ENCODE measurements at places on chromosomes 3 and 15.

DNA sequence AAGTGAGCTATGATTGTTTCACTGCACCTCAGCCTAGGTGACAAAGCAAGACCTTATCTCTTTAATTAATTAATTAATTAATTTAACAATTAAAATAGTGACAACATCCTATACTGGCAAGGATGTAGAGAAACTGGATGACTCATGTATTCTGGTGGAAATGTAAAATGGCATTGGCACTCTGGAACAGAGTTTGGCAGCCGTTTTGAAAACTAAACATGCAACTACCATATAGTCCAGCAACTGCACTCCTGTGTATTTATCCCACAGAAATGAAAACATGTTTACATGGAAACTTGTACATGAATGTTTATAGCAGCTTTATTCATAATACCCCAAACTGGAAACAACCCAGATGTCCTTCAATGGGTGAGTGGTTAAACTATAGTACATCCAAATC, 56.6 kb downstream of the ANP32A start:
- ATAC-seq = no peak

- no peak for ATAC-seq
Measured at GRCh38 chr3:13709706-13710105, 160.8 kb downstream of the FBLN2 start.

DNA sequence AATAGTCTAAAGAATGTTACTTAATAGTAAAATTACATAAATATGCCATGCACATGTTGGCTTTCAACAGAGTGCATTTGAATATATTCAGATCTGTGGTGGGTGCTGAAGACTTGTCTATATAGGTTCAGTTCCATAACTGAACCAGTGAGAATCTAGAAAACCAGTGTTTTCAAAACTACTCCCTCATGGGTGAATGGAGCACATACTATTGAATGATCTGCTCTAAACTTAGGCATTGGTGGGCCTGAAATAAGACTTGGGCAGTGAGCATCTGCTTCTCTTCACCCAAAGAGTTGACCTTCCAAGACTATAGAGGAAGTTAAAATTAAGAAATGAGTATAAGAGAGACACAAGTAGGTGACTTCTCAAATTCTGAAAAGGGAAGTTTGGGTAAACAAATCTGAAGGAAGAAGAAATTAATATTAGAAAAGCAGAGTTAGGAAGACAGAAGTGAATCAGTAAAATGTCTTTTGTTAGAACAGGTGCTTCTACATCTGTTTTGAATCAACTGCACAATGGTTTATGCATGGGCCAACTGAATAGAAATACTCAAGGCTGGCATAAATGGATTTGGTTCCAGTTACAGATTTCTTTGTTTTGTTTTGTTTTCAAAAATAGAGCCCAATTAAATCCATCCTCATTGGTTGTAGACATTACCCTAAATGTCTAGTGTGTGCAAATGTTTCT, 19.3 kb downstream of the ALCAM start:
- no peak for ATAC-seq

DNA sequence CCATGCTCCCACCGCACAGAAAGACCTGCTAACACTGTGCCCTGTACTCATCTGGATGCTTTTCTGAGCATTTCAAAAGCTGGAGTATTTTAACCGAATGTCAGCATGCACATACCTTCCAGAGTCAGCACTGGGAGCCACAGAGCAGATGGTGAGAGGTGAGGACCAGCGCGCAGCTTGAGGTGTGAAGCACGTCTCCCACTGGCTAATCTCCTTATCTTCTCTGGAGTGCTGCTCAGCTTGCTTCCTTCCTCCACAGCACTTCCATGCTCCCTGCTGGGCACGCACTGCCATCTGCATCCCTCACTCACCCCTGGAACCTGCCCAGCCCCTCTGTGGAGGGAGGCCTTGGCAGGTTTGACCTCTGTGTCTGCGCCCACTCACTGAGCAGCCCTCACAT, at the start of gene GNB5:
Gene GNB5, minus strand, starts transcription at position 186 of the 400 bp plus-strand sequence. CDS start 6,716 bp downstream, outside the sequence.
- ATAC-seq = no peak

DNA sequence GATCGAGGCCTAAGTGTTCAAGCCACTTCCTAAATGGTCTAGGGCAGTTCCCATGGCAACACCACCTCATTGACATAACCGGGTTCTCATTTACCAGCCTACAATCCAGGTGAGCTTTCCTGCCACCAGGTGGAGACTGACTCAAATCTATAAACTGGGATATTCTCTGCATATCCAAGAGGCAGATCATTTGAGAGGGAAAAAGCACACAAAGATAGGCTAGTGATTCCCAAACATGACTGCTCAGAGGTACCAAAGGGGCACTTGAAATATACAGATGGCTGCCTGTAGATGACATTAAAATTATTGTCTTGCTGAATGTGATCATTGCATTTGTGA, 141.3 kb upstream of the PROK2 start:
- no peak for ATAC-seq

DNA sequence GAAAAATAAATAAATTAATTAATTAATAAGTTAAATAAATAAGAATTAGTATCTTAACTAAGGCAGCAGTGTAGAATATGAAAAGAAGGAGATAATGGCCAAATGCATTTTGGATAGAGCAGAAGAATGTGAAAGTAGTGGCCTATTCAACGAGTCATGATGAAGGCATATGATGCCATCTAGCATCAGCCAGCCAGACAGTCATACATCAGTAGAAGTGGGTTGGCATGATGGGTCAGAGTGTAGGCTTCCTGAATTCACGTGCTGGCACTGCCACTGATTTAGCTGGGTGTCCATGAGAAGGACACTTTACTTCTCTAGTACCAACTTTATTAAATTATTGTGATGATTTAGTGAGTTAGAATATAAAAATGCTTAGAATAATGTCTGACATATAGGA, 256.1 kb upstream of the ARPP21 start:
- no peak for ATAC-seq

DNA sequence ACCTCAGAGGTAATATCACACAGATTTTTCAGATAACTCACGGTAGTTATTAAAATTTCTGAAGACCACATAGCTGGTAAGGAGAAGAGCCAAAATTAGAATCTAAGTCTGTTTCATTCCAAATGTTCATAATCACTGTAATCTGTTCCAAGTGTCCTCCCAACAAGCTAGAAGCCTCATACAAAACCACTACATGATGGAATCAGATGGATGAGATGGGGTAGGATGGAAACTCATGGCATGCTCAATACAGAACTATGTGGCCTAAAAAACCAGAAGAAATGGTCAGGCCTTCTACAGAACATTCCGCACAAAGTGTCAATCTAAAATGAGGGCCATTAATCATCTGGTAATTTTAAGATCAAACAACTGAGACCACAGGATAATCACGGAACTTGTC, 91.8 kb downstream of the THBS1 start:
- ATAC-seq = no peak

DNA sequence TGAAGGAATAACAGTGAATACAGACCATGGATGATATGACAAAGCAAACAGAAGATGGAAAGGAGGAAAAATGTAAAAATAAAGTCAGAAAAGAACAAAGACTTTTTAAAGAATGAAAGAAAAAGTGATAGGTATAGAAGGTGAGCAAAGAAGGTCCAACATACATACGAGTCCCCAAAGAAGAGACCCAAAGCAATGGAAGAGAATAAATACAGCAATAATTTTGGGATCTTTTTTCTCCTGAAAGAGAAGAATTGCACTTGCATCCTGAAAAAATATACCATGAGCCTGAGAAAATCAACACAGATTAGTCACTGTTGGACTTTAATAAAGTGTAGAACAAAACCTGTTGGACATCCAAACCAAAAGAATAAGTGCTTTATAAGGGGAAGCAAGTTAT, 85.3 kb upstream of the SLC6A1 start:
- ATAC-seq = no peak

DNA sequence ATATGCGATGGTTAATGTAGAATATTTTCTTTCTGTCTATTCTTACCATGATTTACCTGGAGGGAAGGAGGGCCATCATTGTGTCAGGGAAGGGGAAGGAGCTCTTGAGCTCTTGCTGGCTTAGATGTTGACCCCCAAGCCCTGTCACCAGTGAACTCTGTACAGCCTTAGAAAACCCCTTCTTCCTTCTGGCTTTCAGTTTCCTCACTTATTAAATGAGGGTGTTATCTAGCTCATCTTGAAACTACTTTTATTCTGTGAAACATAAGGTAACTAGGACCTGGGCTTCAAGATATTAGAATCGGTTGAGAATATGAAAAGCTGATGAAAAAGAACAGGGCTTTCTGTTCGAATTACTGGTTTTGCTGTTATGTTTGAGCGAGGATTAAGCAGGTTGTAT, 25.1 kb upstream of the UTS2B start:
- ATAC-seq = no peak

GRCh38 chr3:18656410-18656809, 231.3 kb upstream of the SATB1 start:
- ATAC-seq = no peak

- no peak for ATAC-seq
Measured at GRCh38 chr3:121834157-121834670, 646 bp downstream of the IQCB1 start.

- ATAC-seq = peak; percentile 34
Measured at GRCh38 chr3:99774467-99774866, 43.2 kb upstream of the CMSS1 start.

- ATAC-seq = no peak
Measured at GRCh38 chr3:113663761-113664160, 32.7 kb downstream of the USF3 start.

DNA sequence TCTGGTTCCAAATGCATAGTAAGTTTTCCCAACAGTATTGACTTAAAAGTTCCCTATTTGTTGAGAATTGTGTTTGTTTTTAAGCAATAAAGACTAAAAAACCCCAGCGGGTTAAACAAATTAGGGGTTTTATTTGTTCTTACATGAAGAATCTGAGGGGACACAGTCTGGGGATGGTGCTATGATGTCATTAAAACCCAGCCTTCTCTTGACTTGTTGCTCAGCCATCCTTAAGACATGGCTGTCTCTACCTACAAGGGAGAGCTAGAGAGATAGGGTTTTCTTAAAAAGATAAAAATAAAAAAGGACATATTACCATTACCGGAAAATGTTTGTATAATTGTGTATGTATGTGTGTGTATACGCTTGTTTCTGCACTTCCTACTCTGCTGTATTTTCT, 11.7 kb upstream of the ARL14 start:
- no peak for ATAC-seq

DNA sequence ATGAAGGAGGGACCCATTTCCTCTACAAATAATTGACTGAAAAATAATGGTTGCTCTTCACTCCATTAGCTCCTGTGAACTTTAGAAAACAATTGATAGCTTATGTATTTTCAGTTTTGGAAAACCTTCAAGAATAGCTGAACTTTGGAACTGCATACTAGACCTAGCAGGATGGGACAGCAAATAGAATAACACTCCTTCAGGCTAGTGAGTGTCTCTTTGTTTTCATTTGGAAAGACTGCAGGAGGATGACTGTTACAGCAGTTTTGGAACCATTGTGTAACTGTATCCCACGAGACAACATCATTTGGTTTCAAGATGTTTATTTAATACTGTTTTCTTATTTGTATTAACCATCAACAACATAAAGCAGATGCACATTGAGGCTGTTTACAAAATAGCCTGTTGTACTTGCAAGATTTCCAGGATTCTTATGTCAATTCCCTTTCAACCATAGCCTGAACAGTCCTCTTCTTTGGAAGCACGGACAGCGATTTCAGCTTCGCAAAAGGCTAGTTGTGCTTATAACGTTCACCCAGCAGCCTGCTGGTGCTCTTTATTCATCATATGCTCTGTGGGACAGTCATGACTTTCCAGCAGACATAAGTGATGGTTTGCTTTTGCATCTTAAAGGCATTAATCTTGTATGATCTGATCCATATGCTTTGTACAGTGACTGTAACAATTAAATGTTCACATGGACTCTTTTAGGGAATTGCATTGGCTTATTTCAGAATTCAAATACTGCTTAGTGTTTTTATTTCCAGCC, 335.5 kb downstream of the IL5RA start:
- ATAC-seq = no peak

DNA sequence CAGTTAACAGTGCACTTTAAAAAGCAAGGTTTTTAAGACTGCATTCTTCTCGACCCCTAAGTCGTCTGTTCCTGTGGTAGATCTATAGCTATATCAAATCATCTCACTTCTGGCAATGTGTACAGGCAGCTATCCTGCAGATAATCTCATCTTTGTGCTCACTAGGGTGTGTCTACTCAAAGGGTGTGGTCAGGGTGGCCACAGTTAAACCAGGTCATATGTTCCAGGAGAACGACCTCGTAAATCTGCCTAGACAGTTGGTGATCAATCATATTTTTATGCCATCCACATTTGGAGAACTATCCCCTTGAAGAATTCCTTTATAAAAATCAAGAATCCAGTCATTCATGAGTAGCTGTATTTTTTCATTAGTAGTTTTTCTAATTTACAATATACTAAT, 3.0 kb downstream of the VEPH1 start:
- ATAC-seq = no peak

Data from gastroesophageal sphincter (tissue), 4 donors.